ENCODE measurements at places on chromosomes 6 and 20.

DNA sequence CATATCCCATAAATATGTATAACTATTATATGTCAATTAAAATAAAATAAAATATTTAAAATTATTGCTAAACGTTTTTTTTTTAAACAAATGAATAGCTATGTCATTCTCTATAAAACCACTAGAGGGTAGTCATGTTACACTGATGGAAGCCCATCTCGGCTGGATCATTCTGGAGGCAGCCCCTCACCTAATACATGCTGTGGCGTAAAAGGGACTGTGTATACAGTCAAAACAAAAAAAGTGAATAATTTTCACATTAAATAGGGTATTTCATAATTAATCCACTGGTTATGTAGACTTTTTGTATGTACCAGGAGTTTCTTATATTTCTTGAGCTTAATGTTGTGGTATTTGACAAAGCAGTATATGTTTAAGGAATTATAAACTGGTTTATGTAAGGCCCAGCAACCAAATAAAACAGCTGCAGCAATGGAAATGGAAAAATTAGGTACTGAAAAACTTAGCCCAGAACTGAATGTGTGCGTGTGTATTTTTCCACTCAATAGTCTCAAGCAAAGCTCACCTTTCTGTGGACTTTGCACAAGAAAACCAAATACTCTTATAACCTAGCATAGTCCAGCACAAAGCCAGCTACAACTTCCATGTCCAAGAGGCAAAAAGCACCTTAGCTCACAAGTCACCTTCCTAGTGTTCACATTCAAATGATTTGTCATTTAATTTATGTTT lies 81.7 kb downstream of the COL9A1 start:
- peak; percentile 34 for DNase-seq

- DNase-seq, result no peak
Observed at GRCh38 chr20:59159493-59160376, 3.9 kb upstream of the ZNF831 start.

GRCh38 chr6:113855500-113856374 lies 1.4 kb upstream of the MARCKS start:
- DNase-seq, result peak; percentile 73

- no peak for DNase-seq
Observed at GRCh38 chr6:56403745-56404144, 156.4 kb upstream of the COL21A1 start.

GRCh38 chr6:5287205-5287965 lies 26.1 kb downstream of the FARS2 start:
- DNase-seq, result no peak

- no peak for DNase-seq
Observed at GRCh38 chr6:69594405-69594804, 202.4 kb downstream of the LMBRD1 start.

- no peak for DNase-seq
Observed at GRCh38 chr6:166745801-166746668, 119.0 kb upstream of the RPS6KA2 start.

DNA sequence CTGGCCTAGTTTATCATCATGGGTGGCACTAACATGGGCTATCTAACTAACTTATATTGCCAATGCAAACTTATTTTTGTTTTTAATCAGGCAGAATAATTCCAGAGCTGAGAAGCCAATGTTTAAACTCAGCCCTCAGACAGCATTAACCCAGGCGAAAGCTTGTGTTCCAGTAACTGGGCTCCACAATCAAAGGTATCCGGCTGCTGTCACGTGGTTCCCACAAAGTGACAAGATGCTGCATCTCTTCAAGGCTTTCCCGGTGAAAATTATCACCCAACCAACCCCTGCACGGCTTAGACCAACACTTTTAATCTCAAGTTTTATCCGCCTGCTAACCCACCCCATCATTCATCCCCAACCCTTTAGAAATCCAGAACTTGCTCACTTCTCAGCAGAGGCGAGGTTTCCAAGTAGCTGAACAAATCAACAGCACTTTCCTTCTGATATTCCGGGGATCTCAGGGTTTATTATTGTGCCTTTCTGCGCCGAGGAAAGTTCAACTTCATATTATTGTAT lies 885 bp downstream of the MTCL3 start:
- DNase-seq, result no peak

DNA sequence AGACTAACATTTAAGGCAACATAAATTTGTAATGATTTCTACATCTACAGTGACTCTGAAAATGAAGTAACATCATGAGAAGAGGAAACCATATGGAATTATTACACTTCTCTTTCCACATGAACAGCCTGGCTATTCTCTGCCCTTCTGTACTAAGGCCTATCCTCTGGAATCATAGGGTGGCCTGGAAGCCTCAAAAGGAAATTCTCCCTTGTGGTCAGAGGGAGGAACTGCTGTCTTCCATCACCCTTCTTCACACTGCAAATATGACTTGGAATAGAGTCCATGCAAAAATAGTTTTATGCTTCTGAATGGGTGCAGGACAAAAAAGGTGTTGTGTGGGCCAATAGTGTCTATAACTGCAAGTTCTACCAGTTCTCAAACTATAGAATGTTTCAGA lies 44.6 kb upstream of the SH3BGRL2 start:
- peak; percentile 17 for DNase-seq

GRCh38 chr6:160431226-160431625 lies 83.0 kb downstream of the SLC22A3 start:
- DNase-seq, result no peak

GRCh38 chr20:50668798-50669197 lies 22.5 kb downstream of the RIPOR3 start:
- DNase-seq, result no peak

GRCh38 chr6:27250277-27251111 lies 3.0 kb downstream of the PRSS16 start:
- DNase-seq, result no peak

DNA sequence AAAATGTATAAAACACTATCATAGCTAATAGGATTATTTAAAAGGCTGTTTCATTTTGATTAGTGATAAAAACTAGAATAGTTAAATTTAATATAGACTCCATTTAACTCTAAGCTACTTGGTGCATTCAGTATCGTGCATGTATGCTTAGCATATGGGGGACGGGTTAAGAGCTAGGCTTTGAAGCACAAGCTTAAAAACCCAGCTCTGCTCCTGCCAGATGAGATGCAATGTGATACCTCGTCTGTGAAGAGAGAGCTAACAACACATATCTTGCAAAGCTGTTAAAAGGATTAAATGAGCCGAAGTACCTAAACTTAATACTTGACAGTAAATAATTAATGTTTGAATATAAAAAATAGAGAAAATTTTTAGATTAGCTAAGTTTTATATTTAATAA lies 42.2 kb downstream of the DTNBP1 start:
- DNase-seq, result peak; percentile 53

All from NCI-H446 treated with DMSO at 0.1 percent for 48 hours (cell line).